NCI-H345 (cell line): ENCODE measurements at places on chromosomes 6 and 20.

GRCh38 chr6:12343440-12344162, 53.4 kb downstream of the EDN1 start:
- DNase-seq = no peak

DNA sequence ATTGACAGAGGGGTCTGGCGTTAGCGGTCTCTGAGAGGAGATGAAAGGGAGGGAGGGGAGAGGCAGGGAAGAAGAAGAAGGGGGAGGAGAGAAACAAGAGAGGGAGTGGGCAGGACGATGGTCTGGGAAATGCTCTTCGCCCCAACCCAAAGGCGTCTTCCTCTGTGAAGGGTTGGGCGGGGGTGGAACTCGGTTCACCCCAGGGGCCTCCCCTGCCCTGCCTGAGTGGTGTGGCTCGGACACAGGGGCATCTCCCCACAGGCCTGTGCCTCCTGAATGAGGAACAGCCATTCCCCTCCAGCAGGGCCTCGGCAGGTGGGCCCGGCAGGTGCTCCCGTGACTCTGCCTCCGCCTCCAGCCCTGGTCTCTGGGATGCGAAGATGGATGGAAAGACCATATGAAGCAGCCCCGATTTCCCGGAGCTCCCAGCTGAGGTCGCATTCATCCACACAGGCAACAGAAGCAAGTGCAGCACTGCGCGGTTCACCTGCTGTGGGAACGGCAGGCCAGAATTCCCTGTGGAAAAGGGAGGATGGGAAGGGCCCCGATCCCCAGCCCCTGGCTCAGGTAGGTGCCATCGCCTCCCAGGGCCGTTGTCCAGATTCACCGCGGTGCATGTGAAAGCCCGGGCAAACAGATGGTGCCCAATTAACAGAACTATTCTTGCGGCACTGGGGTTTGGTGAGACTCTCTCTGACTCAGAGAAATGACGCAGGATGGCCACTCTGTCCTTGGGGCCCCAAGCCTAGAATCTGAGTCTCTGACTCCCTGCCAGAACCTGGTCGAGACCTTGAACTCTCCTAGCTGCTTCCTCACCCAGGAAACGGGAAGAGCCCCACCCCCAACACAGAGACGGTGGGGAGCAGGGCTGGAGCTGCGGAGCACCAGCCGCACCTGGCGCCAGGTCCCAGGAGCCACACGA, 29.4 kb upstream of the RPS6KA2 start:
- no peak for DNase-seq

DNA sequence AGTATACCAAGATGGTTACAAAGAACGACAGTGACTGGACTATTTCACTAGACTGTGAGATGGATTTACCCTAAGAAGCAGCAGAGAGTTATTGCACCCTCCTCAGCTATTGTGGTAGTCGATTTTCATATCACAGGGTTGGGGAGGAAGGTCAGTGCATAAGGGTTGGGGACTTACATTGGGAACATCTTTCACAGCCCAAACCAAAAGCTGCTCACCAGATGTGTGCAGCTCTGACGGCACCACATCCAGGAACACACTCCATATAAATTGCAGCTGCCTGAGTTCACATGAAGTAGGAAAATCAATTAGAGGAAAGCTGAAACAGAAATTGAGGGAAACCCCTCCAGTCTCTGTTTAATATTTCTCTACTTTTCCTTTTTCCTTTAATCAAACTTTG, 470.5 kb upstream of the NRSN1 start:
- DNase-seq = peak; percentile 9

DNA sequence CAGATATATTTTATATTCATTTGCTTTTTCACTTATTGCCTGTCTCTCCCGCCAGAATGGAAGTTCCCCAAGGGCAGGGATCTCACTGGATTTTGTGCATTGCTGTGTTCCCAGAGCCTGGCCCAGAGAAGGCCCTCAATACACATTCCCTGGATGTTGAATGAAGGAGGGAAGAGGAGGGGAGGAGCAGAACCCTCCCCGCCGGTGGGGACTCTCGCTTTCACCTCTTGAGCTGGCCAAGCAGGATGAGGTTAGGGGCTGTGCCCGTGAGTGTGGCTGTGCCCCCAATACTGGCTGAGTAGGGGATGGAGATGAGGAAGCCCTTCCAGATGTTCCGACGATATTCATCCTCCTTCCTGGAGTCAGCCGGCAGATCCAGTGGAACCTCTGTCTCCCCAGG, 45.5 kb upstream of the OCSTAMP start:
- DNase-seq = no peak

GRCh38 chr6:30885999-30886896, 1.9 kb downstream of the DDR1 start:
- peak; percentile 81 for DNase-seq

DNA sequence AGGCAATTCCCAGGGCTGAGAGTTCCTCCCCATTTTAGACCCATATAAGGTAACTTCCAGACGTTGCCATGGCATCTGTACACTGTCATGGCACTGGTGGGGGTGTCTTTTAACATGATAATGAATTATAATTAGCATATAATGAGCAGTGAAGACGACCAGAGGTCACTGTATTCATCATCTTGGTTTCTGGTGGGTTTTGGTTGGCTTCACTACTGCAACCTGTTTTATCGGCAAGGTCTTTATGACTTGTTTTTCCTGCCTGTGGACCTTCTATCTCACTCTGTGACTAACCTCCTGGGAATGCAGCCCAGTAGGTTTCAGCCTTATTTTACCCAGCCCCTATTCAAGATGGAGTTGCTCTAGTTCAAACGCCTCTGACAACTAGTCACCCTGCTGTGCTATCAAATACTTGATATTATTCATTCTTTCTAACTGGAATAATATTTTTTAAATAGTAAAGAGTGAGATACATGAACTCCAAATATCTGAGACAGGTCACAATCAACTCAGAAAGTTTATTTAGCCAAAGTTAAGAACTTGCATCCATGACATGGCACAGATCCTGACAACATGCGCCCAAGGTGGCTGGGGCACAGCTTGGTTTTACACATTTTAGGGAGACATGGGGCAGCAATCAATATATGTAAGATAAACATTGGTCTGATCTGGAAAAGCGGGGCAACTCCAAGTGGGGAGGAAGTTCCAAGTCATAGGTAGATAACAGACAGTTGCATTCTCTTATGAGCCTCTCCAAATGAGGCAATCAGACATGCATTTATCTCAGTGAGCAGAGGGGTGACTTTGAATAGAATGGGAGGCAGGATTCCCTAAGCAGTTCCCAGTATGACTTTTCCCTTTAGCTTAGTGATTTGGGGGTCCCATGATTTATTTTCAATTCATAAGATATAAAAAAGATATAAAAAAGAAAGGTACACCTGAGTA, 1.2 kb upstream of the UFL1 start:
- no peak for DNase-seq

DNA sequence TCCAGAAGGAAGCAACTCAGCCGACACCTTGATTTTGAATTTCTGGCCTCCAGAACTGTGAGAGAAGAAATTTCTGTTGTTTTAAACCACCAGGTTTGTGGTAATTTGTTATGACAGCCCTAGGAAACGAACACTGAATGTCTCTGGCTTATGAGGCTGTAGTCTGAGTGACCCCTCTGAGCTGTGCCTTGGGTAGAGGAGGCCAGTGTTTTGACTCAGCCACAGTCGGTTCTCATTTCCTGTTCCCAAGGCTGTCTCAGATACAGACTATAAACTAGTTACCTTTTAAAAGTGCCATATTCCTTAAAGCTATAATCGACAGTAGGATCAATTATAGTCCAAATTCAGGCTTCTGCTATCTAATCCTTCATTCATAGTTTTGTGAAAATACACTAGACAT, 391.2 kb upstream of the MAP3K7 start:
- no peak for DNase-seq

- no peak for DNase-seq
Measured at GRCh38 chr6:53658992-53659391, 6.6 kb downstream of the KLHL31 start.

DNA sequence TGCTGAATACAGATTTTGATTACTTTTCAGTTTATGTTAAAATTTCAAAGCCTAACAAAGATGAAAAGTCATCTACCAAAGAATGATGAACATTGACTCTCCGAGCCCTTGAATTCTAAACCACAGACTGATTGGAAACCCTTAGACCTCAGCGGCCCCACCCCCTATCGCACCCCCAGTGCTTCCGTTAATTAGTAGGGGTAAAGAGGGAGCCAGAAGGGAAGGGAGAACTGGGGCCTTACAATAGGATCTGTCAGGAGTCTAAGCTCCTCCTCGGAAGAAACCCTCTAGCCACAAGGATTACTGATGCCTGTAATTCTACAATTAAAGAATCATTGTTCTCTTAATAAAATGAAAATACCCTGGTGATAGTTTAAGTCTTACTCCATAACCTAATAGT, 79.7 kb upstream of the JARID2 start:
- DNase-seq = no peak

DNA sequence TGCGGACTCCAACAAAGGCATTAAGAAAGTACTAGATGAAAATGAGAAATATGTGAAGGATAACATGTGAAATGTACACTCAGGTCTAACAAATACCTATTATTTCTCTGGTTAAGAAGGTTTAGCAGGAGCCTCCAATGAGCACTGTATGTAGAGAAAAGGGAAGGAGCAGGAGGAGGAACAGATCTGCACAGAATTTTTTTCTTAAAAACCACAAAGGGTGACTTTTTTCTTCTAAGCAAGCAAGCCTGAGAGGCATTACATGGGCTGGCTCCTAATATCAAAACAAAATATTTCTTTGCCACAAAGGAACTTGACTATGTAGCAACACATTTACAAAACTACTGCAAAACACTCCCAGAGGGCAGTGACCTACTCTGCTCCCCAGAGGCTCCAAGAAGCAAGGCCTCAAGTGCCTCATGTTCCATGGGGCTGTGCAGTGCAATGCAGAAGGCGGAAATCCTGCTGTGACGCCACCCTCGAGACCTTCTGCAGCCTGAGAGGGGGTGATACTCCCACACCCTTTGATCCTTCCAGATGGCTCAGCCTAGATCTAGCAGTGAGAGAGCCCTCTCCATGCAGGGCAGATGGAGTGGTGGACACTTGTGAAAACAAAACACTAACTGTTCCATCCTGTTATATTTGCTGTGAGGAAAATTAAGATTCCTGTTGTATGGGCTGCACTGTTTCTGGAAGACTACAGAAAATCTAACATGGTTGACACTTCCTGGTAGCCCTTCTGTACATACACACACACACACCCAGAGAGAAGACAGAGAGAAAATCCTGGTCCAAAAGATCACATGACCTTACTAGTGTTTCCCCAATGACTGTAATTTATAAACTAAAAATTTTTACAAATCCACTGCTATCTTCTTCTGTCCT, 36.0 kb upstream of the SMIM29 start:
- DNase-seq = no peak

DNA sequence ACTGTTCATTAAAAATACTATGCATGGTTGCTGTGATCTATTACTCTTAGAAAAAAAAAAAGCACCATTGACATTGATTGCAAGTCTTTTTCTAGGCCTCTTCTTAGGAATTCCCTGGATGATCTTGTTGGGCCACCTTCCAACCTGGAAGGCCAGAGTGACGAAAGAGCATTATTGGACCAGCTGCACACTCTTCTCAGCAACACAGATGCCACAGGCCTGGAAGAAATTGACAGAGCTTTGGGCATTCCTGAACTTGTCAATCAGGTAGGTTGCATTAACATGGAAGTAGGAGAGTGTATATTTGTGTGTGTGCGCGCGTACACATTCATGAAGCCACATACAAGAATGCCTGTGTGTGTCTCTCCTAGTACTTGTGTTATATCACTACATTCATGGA, 140.4 kb downstream of the NCOA3 start:
- DNase-seq = no peak

DNA sequence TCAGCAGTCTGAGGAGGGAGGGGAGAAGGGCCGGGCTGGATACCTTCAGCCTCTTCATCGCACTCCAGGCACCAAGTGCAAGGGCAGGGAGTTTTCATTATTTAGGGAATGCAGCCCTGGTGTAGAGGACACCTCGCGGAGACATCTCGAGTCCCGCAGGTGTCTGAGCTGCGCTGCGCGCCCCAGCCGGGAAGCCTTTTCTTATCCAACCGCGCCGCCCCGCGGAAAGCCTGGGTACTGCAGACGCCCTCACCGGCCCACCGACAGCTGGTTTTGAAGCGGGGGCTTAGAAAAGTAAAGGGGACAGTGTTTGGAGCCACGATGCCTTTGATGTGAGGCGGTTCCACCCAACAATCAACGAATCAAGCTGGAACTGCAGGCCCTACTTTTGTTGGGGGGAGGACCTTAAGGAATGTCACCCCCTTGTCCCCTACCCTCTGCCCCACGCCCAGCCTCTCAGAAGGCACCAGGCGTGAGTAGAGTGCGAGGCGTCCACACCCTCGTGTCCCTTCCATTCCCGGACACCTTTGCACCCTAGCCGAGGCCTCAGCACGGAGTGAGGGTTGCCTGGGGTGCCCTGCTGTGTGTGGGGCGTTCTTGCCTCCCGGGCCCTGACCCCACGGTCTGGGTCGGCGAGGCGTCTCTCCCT, 8.6 kb downstream of the NKX2-2 start:
- DNase-seq = peak; percentile 75

- DNase-seq = no peak
Measured at GRCh38 chr6:122323361-122323760, 76.1 kb upstream of the HSF2 start.

GRCh38 chr20:20317195-20317594, 50.7 kb upstream of the INSM1 start:
- no peak for DNase-seq

DNA sequence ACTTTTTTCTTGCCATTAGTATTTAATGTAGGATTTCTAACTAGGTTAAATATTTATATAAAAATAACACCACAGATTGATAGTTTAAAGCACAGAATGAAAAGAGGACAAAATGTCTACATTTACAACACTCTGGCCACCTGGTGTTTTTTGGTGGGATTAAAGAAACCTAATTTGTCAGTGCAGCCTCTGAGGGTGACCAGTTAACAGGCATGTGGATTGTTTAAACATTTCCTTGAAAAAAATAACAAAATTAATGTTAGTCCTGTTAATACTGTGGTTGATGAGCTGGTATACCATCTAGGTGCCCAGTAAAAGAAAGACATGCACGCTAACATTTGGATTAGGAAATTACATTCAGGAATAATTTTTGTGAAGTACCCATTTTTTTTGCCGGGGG, 8.8 kb downstream of the SLC9A8 start:
- DNase-seq = no peak

GRCh38 chr6:169841907-169842606, 90.6 kb downstream of the ERMARD start:
- DNase-seq = no peak
